SK-N-MC (cell line): ENCODE measurements at places on chromosomes 7 and 10.

DNA sequence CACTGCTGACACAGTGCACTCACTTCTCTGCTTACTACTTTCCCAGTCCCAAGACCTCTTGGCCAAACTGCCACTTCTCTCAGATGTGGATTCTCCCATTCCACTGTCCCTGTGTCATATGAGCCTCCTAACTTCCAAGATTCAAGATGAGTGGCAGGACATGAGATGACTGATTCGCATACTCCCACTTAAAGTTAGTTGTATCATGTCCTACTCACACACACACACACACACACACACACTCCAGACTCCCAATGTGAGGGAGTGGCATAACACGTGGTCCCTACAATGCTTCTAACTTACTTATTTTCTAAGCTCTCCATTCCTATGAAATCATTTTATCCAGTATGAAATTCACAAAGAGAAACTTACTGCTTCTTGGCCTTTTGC, 67.0 kb upstream of the CAV2 start:
- DNase-seq = no peak

GRCh38 chr10:17003651-17004286, 125.8 kb downstream of the CUBN start:
- no peak for DNase-seq

- DNase-seq = no peak
These were observed 18.8 kb upstream of the TNPO3 start for GRCh38 chr7:129073738-129074137.

DNA sequence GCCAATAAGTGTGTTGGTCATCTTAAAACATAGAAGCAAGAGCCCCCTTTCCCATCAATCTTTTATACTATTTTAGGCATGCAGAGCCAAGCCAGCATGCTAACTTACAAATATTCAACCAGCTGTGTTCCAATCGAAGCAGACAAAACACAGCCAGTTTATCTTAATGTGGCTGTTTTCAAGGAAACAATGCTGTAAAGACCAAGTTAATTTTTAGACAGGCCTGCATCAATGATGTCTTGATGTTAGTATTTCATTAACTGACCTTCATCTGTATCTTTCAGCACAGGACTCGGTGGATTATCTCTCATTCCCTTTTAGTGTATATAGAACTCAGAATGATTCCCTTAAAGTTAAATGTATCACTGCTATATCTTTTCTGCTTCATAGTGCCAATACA, 262.0 kb upstream of the ZWINT start:
- DNase-seq = no peak

- DNase-seq = no peak
These were observed 127.5 kb downstream of the COL28A1 start for GRCh38 chr7:7408001-7408770.

DNA sequence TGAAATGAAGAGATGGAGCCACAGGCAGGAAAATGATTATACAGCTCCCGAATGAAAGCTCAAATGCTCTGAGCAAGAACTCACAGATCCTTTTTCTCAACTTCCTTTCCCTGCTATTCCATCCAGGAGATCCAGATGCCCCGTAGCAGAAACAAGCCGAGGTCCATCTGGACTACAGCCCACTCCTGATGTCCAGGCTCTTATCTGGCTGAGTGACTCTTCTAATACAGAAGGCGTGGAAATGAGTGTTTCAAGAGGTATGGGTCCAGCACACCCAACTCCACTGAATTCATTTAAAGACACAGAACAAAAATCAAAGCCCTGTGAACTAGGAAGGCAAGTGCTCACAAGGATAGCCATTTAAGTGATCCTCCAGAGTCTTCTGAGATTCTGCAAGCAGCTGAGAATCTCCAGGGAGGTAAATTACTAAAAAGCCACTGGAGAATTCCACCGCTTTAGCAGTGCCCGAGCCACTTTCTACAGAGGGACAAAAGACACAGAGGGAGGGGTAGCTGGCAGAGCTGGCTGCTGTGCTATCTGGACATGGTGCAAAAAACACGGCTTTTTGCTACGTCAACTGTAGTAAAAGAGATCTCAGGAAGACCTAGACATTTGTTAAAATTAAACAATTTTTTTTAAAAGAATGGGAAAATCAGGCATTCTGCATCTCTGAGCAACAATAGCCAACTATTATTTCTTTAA, 24.5 kb downstream of the FAM171A1 start:
- no peak for DNase-seq

GRCh38 chr10:14571866-14572507, 202.7 kb downstream of the FAM107B start:
- DNase-seq = no peak

GRCh38 chr7:147607157-147607800, 983.3 kb upstream of the C7orf33 start:
- DNase-seq = no peak

DNA sequence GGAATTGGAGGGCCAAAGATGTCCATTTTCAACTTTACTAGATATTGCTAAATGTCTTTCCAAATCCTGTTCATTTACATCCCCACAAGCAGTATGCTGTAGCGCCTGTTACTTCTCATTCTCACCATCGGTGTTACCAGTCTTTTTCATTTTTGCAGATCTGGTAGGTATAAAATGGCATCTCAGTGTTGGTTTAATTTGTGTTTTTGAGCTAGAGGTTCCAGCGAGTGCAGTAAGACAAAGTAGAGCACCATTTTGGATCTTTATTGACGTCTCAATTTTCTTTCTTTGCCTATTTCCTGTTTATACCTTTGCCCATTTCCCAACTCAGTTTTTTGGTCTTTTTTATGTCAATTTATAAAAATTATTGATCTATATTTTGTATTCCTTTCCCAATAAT, 55.6 kb downstream of the NRF1 start:
- no peak for DNase-seq

GRCh38 chr7:51034521-51035264, 252.0 kb upstream of the GRB10 start:
- DNase-seq = no peak

DNA sequence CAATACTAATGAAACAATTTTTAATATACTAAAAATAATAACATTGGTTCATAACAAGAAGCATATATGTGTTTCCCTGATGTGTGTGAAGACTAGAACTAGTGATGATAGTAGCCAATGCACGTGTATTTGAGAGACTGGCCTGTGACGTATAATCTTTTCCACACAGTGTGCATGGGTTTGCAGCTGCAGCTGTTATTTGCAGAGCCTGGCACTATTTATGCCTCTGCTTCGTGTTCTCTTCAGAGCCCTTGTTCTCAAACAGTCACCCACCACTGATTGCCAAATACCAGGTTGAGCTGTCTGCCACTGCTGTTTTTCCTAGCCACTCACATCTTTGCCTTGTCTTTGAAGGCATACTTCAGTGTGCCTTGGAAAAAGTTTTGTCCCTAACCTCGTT, 531.7 kb downstream of the ETV1 start:
- no peak for DNase-seq

GRCh38 chr7:44194562-44195145, 5.4 kb upstream of the GCK start:
- no peak for DNase-seq

DNA sequence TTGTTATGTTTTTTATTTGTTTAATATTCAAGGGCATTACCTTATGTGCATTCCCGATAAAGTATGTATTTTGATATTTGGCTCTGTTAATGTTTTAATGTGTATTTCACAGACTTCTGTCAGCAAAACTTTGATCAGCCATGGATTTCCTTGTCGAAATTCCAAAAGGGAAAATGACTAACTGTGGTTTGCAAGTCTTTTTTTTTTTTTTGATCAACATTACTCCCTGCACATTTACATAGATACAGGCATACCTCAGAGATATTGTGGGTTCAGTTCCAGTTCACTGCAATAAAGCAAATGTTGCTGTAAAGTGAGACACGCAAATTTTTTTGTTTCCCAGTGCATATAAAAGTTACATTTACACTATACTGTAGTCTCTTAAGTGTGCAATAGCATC, 351.9 kb downstream of the CXCL12 start:
- DNase-seq = no peak

DNA sequence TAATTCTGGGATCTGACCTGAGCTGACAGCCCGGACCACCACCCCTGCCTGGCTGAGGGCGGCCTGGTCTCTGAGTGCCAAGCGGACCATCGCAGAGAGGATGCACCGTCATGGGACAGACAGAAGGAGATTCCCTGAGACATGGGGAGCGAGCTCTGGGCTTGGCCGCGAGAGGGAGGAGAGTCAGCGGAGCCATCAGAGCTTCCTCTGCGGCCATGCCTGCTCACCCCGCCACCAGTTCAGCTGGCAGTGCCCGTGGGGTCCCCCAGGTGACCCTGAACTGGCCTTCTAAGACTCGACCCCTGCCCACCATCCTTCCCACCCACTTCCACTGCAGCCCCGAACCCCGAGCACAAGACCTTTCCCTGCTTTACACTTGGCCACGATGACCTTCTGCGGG, 152.8 kb downstream of the TCERG1L start:
- DNase-seq = no peak

- DNase-seq = no peak
These were observed 11.0 kb upstream of the SH2D4B start for GRCh38 chr10:80526742-80527141.

DNA sequence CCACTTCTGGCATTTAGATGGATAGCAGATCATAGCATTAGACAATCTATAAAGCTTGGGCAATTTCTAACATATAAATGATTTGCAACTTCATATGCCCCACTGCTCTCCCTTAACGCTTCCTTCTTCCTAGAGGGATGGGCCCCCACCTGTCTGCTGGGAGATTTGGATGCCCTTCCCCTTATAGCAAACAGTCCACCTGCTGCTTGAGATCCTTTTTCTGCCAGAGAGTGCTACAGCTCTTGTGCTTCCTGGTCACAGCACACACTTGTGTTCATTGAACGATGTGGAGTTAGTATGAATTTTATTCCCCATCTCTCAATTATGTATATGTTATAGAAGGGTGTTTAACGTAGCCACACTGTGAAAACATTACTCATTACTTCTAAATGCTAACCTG, 10.4 kb upstream of the PCGF5 start:
- DNase-seq = no peak

GRCh38 chr7:16999541-17000267, 117.9 kb upstream of the AGR3 start:
- DNase-seq = no peak

DNA sequence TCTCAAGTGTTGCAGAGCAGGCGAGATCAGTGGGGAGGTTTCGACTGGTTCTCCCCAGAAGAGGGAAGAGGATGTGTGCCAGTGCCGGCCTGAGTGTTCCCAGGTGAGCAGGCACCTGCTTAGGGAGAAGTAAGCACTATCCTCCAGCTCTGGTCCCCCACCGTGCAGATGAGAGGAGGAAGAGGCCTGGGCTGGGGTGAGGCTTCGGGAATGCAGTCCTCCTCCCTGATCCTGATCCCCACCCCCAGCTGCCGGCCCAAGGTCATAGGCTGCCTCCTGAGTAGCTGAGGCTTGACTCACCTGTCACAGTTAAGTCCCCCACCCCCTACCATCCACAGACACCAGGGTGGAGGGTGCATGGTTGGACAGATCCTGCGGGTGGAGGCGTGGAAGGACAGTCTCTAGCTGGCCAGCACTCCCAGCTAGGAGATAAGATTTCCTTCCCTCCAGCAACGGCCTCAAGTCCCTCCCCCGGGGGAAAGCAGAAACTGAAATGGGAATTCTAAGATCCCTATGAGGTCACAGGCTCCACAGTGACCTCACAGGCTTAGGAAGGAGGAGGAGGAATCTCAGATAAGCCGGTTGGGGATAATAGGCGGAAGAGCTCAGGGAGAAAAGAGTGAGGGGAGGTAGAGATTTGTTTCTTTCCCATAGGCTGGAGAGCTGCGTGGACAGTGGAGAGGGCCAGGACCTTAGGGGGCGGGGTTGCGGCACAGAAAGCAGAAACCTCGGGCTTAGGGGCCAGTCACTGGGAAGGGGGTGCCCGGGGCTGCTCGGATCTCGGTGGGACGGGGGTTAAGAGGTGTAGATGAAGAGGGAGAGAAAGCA, 1.0 kb downstream of the LRCH4 start:
- no peak for DNase-seq

GRCh38 chr7:2474224-2474623, 2.0 kb downstream of the GRIFIN start:
- DNase-seq = no peak

DNA sequence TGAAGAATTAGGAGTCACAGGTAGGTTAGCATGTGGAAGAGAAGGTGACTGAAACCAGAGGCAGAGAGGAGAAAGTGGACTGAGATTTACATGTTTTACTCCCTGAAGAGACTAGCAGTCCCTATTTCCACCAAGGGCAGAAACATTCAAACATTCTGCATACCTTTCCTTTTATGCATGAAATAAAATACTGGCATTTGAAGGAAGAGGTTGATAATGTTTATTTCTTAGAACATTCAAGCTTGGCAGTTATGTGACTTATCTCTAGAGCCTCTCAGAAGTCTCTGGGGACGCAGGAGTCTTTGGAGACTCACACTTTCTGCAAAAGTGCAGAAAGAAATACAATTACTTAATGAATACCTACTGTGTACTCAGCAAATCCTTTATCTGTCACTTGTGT, 507.1 kb upstream of the C7orf33 start:
- no peak for DNase-seq

GRCh38 chr10:97768322-97769315, 3.2 kb downstream of the SFRP5 start:
- no peak for DNase-seq

DNA sequence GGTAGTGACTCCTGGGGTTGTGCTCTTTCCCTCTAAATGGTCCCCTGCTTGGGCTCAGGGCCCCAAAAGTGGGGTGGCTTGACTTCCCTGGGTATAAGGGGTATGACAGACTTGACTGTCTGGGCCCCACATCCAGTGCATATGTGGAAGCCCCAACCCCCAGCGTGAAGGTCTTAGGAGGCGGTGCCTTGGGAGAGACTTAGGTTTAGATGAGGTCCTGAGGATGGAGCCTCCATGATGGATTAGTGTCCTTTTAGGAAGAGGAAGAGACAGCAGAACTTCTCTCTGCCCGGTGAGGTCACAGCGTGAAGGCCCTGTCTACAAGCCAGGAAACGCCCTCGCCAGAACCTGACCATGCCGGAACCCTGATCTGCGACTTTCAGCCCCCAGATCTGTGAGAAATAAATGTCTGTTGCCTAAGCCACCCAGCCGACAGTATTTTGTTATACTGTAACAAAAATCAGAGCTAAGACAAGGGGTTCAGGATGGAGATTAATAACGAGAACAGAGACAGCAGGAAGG, 23.8 kb downstream of the PODXL start:
- no peak for DNase-seq

DNA sequence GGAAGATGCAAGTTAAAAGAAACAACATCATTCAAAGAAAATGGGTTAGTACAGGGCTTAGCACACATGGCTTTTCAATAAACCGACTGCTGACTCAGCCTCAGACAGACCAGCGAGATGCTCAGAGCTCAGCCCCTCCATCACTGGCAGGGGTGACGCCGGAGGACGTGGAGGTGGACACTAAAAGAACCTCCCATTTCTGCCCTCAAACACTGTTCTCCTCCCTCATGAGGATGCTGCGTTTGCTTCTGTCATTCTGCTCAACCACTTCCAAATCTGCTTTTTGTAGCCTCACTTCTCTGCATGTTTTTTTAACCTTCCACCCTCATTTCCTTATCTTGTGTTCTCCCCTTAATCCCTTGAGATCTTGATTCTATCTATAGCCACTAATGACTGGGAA, 15.3 kb downstream of the DENND11 start:
- DNase-seq = no peak

- DNase-seq = no peak
These were observed 1.2 kb downstream of the RARRES2 start for GRCh38 chr7:150340024-150340749.

GRCh38 chr10:115936926-115937767, 335.9 kb downstream of the GFRA1 start:
- no peak for DNase-seq

GRCh38 chr7:116512520-116513188, 12.2 kb upstream of the CAV1 start:
- DNase-seq = no peak
